ENCODE measurements at places on chromosomes 7 and 10. TPM values are rescaled to one million over a fixed set of nuclear protein-coding genes. Genes with fewer than 3 reads are reported as not detected.

DNA sequence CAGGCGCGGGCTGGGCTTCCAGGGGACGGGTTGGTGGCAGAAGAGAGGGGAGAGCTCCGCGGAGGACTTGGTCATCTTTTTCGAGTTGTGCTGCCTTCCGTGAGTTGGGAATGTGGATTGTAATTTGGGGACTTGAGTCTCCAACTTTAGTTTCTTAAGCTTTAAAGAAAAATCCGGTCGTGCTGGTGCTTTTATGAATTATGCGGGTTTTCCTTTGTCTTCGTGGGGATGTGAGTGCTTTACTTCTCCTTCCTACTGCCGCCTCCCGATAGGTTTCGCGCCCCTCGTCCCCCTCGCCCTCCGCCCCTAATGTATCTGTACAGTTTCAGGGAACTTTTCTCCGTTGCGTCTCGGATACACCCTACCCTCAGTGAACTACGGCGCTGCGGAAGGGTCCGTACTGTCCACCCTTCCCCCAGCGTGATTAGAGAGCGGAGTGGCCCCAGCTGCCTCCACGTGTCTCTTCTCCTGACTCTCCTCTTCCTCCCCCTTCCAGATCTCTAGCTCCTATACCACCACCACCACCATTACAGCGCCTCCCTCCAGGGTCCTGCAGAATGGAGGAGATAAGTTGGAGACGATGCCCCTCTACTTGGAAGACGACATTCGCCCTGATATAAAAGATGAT is 649 bp downstream of the SCD start:
- no peaks in the 10 kb centered on the region for H3K27me3 ChIP-seq
- H3K36me3 ChIP-seq: peaks cover 28% of the 10 kb centered on the region
- H3K4me3 ChIP-seq: peak overlapping the region; percentile 92
- no peak for DNase-seq

GRCh38 chr7:18102576-18102975 is 74.9 kb upstream of the PRPS1L1 start:
- H3K36me3 ChIP-seq: no peaks in the 10 kb centered on the region
- no peak overlapping the region for H3K27ac ChIP-seq
- no peaks in the 10 kb centered on the region for H3K4me1 ChIP-seq
- no peak for DNase-seq
- H3K4me3 ChIP-seq: no peak overlapping the region

DNA sequence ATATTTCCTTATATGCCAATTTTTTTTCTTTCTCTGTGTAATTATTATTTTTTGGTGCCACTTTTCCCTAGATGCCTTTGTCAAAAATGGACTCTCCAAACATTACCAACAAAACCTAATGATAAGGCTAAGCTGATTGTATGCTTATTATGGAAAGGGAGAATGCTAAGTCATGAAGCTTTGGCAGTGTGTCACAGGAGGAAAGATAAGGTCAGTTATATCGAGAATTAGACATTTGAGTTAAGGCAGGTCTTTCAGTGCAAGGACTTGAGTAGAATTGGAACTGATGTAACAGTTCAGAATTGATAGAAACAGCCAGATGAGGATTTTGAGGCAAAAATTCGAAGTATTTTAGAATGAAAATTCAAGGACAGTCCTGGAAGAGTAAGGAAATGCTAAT is 16.8 kb upstream of the MALRD1 start:
- H3K4me3 ChIP-seq: no peak overlapping the region
- H3K27me3 ChIP-seq: no peaks in the 10 kb centered on the region
- no peak overlapping the region for H3K27ac ChIP-seq
- H3K4me1 ChIP-seq: no peaks in the 10 kb centered on the region
- no peaks in the 10 kb centered on the region for H3K36me3 ChIP-seq

DNA sequence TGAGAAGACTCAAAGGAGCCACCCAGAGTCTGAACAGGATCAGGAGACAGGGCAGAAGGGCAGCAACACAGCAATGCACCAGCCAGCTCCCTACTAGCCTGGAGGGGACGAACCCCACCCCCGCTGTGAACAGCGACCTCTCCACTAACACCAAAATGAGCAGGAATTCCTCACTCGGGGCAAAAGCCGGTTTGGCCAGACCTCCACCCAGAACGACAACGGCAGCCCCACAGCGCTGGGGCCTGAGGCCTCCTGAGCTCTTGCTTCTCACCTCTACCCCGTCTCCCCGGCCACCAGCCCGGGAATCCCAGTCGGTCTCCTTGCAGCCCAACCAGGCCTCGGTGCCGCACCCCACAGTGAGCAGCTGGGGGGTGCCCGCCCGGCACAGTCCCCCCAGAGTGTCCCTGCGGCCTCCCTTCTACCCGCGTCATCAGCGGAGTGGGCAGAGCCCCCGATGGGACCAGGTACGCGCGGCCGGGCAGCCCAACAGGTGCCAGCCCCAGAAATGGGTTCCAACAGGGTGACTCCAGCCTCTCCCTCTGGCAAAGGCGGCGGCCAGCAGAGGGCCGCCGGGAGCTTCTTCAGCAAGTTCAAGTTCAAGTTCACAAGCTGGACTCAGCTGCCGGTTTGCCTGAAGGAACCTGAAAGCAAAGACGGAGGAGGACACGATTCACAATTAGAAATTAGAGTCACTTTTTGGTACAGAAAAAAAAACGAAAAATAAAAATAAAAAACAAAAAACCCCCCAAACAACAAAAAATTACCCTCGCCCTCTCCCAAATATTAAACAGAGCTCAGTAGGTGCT is 129.0 kb downstream of the MARCHF5 start:
- H3K27ac ChIP-seq: no peak overlapping the region
- no peaks in the 10 kb centered on the region for H3K4me1 ChIP-seq
- H3K4me3 ChIP-seq: no peak overlapping the region
- peaks cover 14% of the 10 kb centered on the region for H3K27me3 ChIP-seq

- H3K27me3 ChIP-seq: peaks cover 4% of the 10 kb centered on the region
- H3K36me3 ChIP-seq: no peaks in the 10 kb centered on the region
- no peak overlapping the region for H3K4me3 ChIP-seq
- no peak overlapping the region for H3K27ac ChIP-seq
Observed at GRCh38 chr10:35887685-35888084, 245.6 kb upstream of the FZD8 start.

ASZ1 gene
- not detected for total RNA-seq

DNA sequence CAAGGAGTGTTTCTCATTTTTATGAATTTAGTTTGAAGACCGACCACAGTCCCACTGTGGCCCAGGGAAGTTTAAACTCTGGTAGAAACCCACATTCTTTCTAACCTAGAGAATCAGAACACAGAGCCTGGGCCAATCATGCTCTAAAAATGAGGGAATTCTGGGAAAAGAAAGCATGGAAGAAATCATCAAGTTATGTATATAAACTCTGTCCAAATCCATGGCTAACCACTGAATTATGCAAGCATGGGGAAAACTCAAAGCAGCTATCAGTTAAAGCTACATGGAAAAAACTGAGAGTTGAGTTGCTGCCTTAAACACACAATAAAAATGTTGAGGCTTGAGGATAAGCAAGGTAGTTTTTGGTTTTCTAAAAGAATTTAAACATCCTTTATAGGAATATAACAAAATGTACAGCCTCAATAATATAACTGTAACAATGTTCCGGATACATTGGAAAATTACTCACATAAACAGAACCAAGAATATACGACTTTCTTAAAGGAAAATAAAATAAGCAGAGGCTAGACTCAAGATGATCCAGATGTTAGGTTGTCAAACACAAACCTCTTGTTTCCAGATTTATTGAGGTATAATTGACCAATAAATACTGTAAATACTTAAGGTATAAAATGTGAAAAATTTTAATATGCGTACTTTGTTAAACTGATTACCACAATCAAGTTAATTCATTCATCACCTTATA is 311.2 kb upstream of the GNAI1 start:
- H3K4me3 ChIP-seq: no peak overlapping the region
- peak overlapping the region; percentile 36 for H3K27ac ChIP-seq
- peak; percentile 74 for DNase-seq
- H3K4me1 ChIP-seq: peaks cover 3% of the 10 kb centered on the region
- H3K27me3 ChIP-seq: no peaks in the 10 kb centered on the region
- no peaks in the 10 kb centered on the region for H3K36me3 ChIP-seq

- no peaks in the 10 kb centered on the region for H3K27me3 ChIP-seq
- peak; percentile 49 for DNase-seq
- H3K27ac ChIP-seq: no peak overlapping the region
- H3K4me1 ChIP-seq: peaks cover 2% of the 10 kb centered on the region
- H3K36me3 ChIP-seq: peaks cover 5% of the 10 kb centered on the region
Observed at GRCh38 chr10:102691285-102692066, 22.7 kb downstream of the ARL3 start.

TMEM196 gene
- total RNA-seq: not detected

DNA sequence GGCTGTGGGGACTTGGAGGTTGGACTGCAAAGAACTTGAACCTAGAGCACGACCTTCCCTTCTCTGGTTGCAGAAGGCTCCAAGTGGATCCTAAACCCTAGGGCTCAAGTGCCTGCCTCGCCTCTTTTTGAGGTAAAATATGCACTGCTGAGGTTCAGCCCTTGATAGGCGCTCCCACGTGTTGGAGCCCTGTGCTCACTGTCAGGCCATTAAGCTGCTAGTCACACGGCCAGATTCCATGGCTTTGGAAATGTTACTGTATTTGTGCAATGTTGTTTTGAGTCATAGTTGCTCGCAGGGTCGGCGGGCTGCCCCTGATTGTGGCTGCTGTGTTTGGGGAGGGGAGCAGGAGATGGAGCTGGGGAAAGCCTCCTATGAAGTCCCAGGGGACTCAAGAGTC is 39.8 kb upstream of the PCBD1 start:
- no peaks in the 10 kb centered on the region for H3K4me1 ChIP-seq
- H3K4me3 ChIP-seq: no peak overlapping the region
- H3K36me3 ChIP-seq: no peaks in the 10 kb centered on the region

DNA sequence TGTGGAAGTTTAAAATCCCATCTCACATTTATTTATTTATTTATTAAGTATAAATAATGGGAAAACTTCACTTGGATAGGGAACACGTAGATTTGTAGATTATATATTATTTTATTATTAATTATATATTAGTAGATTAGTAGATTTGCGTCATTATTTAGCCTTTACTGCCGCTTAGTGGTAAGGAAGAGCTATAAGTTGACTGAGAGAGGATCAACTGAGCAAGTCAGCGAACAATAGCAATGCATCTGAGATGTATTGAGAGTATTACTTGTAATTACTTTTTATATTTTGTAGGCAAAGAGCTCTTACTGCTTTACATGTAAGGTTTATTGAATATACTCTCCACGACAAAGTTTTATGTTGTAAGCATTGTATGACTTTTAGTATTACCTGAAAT is 244.5 kb upstream of the ANKRD30A start:
- no peak overlapping the region for H3K27ac ChIP-seq
- peaks cover 2% of the 10 kb centered on the region for H3K27me3 ChIP-seq
- no peak overlapping the region for H3K4me3 ChIP-seq
- H3K36me3 ChIP-seq: no peaks in the 10 kb centered on the region
- H3K4me1 ChIP-seq: no peaks in the 10 kb centered on the region
- DNase-seq: peak; percentile 56

ENTPD1 gene
- not detected for total RNA-seq

- peak overlapping the region; percentile 78 for H3K27ac ChIP-seq
- no peak overlapping the region for H3K4me3 ChIP-seq
- H3K4me1 ChIP-seq: peaks cover 18% of the 10 kb centered on the region
Observed at GRCh38 chr7:471866-472639, 47.6 kb downstream of the PDGFA start.

DNA sequence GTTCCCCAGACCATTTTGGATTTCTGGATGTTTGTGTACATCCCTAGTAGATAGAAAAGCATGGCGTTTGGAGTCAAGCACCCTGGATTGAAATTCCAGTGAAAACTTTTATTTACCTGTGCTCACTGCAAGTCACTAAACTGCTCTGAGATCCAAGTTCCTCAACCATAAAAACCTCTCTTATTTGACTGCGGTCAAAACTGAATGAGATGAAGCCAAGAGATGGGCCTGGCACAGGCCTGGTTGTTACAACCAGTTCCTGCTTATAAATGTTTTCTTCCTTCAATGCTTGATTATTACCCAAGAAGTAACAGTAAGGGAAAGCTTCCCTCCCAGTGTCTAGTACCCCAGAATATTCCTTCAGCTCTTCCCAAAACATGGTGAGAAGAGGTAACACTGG is 70.9 kb upstream of the HPS1 start:
- no peak overlapping the region for H3K27ac ChIP-seq
- DNase-seq: no peak
- H3K4me3 ChIP-seq: no peak overlapping the region
- no peaks in the 10 kb centered on the region for H3K4me1 ChIP-seq
- no peaks in the 10 kb centered on the region for H3K36me3 ChIP-seq

GRCh38 chr7:108147031-108147563 is 16.9 kb upstream of the LAMB4 start:
- H3K4me3 ChIP-seq: no peak overlapping the region
- peaks cover 2% of the 10 kb centered on the region for H3K4me1 ChIP-seq
- H3K27ac ChIP-seq: no peak overlapping the region
- no peak for DNase-seq
- H3K36me3 ChIP-seq: no peaks in the 10 kb centered on the region

DNA sequence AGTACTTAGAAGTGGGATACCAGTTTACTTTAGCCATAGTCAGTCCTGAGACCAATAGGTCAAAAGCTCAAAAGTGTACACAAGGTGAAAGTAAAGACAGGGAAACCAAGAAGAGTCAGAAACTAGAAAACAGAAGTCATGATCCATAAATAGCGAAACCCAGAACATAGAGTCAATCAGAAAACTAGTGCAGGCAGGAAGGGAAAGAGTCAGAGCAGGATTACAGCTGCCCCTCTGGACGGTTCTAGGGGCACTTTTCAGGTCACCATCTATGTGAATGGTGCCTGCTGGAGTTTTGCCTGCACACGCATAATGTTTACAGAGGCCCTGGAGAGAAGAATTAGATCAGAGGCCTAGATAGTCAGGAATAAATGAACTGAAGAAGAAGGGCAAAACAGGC is 22.4 kb upstream of the DMTF1 start:
- H3K27ac ChIP-seq: no peak overlapping the region
- no peak overlapping the region for H3K4me3 ChIP-seq
- DNase-seq: no peak
- H3K36me3 ChIP-seq: no peaks in the 10 kb centered on the region
- no peaks in the 10 kb centered on the region for H3K27me3 ChIP-seq

DNA sequence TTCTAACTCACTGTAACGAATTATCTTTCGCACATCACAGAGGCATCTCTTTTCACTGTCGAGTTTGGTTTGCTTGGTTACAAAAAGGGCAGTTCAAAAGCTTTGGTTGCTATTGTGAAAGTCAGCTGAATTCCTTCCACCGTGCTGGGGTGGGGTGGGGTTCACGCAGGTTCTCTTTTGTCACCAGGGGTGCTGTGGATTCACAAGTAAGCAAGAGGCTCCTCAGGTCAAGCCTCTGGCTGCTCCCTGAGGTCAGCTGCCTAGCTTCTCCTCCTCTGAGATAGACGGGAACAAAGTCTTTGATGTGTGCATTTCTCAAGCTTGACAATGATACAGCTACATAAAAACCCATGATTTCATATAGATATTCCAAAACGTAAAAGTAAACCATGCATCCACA is 47.7 kb downstream of the EGFR start:
- H3K27ac ChIP-seq: peak overlapping the region; percentile 95
- no peak for DNase-seq
- H3K36me3 ChIP-seq: peaks cover 15% of the 10 kb centered on the region
- H3K4me3 ChIP-seq: no peak overlapping the region

DNA sequence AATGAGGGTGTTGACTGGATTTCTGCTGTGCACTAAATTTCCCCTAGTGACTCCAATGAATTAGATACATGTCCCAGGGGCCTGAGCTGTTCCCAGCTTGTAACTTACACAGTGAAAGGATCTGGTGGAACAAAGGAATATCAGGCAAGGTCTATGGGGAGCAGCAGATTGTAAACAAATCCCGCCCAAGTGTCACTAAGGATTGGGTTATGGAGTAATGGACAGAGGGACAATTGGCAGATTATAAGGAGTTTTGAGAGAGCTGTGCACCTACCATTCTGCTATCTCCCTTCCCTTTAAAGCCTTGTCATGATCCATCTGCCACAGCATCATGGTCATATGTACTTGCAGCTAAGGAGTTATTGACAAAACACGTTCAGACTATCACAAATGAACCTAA is 183.0 kb downstream of the RAB11FIP2 start:
- H3K27ac ChIP-seq: no peak overlapping the region
